ENCODE measurements at places on chromosomes 12 and 14. TPM values are rescaled to one million over a fixed set of nuclear protein-coding genes. Genes with fewer than 3 reads are reported as not detected.

DNA sequence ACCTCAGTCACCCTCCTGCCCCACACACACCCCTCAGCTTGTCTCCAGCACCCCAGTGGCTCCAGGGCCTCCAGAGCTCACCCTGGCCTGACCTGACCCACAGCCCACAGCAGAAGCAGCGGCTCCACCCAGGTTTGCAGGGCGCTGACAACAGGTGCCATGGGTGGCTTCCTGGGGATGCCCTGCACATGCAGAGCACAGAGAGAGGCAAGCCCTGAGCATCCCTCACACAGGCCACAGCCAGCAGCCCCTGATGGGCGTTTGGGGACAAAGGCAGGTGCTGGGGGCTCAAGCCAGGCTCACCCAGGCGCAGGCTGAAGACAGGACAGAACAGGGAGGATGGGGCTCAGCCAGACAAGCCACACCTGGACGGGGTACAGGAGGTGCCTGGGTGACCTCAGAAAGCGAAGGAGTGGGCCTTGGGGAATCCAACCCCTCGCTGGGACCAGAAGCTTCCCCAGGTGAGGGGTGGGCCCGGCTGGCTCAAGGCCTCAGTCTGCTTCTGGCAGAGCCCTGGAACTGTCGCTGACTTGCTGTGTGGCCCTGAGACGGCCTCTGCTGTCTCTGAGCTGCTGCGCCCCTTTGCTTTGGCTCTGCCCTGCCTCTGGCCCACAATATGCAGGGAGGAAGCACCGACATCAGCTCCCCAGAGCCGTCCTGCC is 10.6 kb downstream of the ARL6IP4 start:
- no peak for DNase-seq

Gene LTB4R
- 2.1 TPM for total RNA-seq

DNA sequence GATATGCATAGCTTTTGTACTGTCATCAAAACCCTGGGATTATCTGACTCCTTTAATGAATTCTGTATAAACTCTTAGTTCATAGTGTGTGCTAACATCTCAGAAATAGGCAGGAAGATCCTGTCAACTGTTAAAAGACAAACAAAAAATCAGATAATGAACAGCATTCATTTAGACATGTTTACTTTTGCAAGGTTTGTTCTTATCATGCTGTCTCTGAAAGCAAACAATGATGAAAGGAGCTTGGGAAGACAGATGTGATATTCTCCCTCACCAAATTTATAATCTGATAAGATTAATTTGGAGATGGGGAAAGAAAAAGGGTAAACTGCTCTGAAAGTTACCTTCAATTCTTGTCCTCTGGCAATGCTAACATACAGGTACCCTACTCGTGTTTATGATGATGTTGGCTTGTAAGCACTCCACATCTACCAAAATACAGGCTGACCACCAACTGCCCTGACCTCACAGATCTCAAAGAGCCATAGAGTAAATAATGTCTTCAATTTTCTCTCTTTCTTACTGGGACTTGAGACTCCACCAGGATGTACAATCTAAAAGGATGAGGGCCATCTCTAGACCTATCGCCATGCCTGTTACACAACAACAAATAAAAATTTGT is 233.8 kb downstream of the SSPN start:
- no peak for DNase-seq

Gene WIF1
- 0.62 TPM for total RNA-seq

GRCh38 chr14:67971627-67972625 is 152.3 kb downstream of the RAD51B start:
- DNase-seq: no peak

DNA sequence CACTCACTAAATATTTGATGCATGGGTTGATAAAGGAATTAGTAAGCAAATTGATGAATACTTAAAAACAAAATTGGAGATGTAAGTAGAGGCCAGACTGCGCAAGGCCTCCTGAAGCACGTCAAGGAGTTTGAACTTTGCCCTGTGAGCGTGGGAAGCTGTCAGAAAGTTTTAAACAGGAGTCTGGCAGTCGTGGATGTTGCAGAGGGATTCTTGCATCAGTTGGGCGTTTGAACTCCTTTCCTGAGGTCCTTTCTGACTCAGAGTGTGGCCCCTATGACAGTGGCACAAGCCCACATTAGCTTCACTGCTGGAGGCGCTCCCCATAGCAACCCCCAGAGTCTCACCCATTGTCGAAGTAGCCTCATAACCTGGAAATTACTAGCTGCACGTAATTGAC is 17.9 kb upstream of the IL22 start:
- no peak for DNase-seq

Gene TMEM233
- total RNA-seq: 0.22 TPM

GRCh38 chr12:51971679-51972421 is 20.4 kb downstream of the ACVR1B start:
- no peak for DNase-seq

DNA sequence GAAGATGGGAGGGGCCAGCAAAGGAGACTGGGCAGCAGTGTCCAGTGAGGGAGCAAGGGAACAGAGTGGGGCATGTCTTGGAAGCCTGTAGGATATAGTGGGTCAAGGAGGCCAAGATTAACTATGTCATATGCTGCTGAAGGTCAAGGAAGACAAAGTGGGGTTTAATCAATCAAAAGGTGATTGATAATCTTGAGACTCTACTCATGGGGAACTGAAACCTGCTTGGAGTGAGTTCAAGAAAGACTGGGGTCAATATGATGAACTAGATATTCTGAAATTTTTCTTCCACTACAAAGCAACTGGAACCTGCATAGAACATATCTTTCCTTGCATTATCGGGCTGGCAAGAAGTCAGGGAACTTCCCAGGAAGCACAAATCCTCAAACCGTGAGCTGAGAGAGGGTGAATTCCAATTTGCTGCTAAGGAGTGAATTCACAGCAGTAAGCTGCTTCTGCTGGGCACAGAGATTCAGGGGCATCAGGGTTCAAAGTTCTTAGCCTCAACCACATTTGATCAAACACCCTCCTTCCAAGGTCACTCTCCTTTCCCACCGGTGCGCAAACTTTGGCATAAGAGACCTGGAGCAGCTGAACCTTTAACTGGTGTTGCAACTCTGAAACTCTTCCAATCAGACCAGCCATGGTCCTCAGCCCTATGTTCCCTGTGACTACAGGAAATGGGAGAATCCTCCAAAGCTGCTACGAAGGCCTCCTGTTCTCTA is 40.3 kb upstream of the DCD start:
- DNase-seq: no peak

GRCh38 chr14:26067786-26068459 is 529.9 kb downstream of the NOVA1 start:
- DNase-seq: no peak

Gene RNASE4
- 11.9 TPM for total RNA-seq

- no peak for DNase-seq
Observed at GRCh38 chr12:124152731-124153130, 142.2 kb upstream of the RFLNA start.

DNA sequence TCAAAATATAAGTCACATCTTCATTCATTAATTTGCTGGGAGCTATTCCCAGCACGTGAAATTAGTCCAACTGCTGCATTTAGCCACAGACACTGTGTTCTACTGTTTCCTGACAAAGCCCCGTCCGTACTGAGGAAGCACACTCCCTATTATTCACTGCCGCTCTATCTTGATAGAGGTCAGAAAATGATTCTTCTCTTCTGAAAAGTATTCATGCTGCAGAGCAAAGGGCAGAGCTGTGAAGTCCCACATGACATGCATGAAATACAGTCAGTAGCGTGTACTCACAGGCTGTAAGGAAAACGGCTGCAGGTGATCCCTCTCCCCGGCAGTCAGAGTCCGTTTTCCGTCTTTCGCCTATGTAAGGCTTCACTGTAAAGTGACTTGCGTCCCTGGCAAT is 302.5 kb upstream of the FKBP4 start:
- DNase-seq: no peak

Gene GALNT9
- not detected for total RNA-seq

GRCh38 chr12:91173124-91173523 is 9.5 kb downstream of the DCN start:
- DNase-seq: no peak

GRCh38 chr14:70664698-70665447 is 23.2 kb downstream of the TTC9 start:
- no peak for DNase-seq

DNA sequence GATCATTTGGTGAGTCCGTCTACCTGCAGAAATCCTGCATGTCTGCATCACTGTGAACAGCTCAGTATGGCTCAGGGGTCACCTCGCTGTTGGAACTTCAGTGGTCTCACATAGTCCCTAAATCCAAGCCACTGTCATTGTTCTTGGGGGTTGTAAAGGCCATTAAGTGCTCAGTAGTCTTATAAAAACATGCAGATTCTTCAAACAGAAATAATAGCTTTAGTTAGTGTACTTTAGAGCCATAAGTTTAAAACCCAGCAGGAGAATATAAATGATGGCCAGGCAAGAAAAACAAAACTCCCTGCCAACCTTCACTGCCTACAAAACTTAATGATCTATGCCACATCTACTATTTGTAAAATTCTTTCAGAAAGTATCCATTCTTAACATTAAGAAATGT is 396.3 kb downstream of the SYT1 start:
- DNase-seq: no peak

DNA sequence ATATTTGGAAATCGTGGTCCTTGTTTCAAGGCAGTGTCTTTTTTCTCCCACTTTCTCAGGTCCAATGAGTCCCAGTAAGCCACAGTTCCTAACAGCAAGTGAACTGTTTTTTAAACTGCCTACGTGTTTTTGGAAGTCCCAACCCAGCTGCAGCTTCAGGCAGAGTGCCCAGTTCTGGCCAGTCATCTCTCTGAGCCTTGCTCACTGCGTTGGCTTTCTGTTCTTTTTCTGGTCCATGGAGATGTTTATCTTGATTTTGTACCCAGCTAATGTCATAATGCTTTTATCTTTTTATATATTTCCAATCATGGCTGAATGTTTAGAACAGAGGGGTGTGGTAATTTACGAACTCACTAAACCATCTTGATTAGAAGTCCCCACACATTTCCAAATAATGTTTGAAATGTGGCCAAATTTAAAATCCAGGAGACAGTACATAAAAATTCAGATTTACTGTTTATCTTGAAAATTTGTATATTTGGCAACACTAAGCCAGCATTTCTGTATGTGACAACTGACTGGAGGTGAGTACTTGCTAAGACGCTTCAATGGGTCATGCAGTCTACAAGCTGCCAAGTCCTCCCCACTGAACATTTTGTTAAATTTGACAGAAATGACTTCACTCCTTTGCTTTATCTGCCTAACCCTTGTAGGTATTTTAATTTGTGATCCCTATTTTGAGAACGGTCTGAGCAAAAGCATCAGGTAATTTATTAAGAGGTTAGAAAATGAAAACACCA is 46.1 kb upstream of the OTOGL start:
- DNase-seq: peak; percentile 74

Gene SLC24A4
- 0.49 TPM for total RNA-seq

Gene BRI3BP
- 4.1 TPM for total RNA-seq

Gene SEL1L
- total RNA-seq: 54.9 TPM

- DNase-seq: no peak
Observed at GRCh38 chr12:47752552-47752951, 6.1 kb downstream of the RAPGEF3 start.

GRCh38 chr14:72613231-72613974 is 280.5 kb downstream of the DPF3 start:
- peak; percentile 88 for DNase-seq

Gene HSPB8
- 572 TPM for total RNA-seq

Gene GDF3
- total RNA-seq: not detected

Gene TRMT61A
- total RNA-seq: 5.6 TPM

DNA sequence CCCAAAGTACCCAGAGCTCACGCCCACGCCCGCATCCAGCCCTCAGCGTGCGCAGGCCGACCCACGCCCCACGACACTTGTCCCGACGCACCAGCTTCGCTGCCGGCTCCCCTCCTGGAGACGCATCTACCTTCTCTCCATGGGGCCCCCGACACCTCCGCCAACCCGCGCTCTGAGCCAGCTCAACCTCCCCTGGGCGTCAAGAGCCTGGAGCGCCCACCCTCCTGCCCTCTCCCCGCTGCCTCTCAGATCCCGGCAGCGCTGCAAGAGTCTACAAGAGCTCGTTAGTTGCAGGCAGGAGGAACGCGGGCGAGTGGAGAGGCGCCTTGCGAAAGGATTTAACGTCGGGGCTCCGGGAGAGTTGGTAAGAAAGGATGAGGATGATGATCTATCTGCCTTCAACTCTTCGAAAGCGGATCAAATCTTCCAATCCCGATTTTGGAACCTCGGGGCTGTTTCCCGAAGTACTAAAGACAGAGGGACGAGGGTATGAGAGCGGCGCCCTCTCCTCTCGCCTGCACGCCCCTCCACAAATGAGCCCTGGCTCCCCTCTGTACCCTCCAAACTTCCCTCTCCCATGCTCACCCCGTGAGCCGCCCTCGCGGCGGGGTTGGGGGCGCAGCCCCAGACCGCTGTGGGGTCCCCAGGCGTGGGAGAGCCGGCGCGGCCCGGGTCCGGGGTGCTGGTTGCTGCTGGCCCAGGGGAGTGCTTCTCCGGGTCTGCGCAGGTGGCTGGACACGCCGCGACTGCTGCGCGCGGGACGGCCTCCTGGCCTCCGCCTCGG is 979 bp downstream of the LTBP2 start:
- peak; percentile 15 for DNase-seq

DNA sequence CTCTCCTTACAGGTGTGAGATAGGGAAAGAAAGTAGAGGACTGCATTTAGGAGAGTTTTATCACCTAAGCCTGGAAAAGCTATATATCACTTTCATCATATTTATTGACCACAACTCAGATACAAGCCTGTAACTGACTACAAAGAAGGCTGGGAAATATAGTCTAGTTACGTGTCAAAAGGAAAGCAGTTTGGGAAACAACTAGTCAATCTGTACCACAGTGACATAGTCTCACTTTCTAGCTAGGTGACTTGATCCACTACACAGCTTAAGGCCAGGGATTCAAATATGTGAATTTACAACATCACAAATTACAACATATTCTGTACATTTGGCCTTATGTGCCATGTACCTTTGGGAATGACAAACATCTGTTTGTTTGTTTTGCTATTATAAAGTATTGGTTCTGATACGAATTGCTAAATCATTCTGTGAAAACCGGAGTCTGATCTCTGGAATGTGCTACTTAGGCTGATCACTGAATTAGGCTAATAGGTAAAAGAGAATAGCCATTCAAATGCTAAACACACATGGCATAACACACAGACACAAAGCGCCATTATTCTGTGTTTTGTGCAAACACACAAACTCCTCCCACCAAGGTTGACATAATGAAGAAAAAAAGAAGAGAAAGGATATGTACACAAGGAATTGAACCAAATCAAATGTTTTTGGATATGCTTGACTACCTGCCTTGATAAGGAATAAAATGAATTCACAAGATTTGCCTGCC is 279.8 kb downstream of the DUSP6 start:
- DNase-seq: no peak

Gene CLEC4D
- 0.11 TPM for total RNA-seq

DNA sequence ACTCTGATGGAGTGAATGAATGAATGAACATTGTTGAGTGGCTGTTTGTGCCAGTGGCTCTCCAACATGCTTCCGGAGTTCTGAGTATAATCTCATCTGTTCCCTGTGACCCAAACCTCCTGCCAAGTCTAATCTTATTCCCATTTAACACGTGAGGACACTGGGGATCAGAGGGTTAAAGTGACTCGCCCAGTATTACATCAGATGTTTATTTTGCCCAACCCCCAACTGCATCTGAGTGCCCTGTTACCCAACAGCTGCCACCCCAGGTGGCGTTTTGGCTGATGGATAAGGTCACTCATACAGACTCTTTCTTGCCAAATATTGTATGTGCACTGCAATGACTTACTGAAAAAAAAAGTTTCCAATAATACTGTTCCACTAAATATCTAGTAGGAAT is 210.9 kb downstream of the EXOC5 start:
- no peak for DNase-seq
